ENCODE measurements at places on chromosomes 16 and 17.

DNA sequence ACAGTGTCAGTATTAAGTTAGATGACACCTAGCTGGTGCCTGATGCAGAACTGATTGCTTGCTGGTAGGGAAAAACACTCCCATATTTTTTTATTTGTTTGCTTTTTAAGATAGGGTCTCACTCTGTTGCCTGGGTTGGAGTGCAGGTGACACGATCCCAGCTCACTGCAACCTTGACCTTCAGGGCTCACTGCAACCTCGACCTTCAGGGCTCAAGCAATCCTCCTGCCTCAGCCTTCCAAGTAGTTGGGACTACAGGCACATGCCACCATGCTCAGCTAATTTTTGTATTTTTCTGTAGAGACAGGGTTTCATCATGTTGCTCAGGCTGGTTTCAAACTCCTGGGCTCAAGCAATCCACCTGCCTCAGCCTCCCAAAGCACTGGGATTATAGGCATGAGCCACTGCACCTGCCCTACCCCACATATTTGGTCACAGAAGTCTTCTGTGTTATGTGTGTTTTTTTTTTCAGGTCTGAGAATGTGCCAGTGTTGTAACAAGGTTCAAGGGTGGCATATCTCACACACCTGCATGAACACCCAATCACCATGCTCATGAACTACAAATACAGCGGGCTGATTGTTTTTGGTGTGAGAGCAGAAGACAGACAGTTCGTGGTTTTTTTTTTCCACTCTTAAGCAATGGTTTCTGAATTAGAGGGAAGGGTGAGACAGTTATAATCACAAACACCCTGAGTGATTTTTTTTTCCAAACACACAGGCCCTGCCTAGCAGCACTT, 22.8 kb downstream of the SPAG9 start:
- no peak for DNase-seq

- peak; percentile 44 for DNase-seq
Observed at GRCh38 chr16:67407176-67407787, 9.0 kb downstream of the ZDHHC1 start.

DNA sequence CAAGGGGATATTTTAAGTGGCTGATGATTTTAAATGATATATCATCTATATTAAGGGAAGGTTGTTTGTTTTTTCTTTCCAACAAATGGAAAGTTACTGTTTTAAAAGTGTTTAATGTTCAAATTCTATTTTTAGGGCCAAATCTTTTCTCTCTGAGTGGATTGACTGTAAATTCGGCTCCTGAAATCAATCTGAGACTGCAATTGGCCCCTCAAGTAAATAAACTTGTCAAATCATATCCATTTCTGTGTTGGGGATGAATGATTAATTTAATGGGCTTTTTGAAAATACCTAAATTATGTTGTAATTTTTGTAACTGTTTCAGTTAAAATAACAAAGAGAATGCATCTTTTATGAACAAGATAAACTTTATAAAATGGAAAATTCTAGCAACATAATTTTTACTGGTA, 2.6 kb downstream of the HS3ST3A1 start:
- DNase-seq: no peak

DNA sequence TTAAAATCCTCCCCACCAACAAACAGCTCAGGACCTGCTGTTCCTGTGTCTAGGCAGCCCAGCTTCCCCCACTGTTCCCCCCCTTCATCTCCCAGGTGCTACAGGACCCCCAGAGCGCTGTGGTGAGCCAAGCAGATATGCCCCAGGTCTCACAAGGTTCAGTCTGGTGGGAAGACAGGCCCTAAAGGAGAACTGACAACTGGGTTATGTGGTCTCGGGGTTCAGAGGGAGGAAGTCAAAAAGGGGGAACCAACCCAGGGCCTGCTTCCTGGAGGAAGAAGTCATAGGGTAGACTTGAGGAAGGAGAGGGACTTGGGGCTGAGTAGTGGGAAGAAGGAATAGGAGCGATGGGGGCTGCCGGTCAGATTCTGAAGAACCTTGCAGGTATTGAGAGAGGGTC, 2.6 kb downstream of the RIPOR1 start:
- no peak for DNase-seq

- DNase-seq: no peak
Observed at GRCh38 chr17:50332196-50332595, 13.7 kb upstream of the XYLT2 start.

DNA sequence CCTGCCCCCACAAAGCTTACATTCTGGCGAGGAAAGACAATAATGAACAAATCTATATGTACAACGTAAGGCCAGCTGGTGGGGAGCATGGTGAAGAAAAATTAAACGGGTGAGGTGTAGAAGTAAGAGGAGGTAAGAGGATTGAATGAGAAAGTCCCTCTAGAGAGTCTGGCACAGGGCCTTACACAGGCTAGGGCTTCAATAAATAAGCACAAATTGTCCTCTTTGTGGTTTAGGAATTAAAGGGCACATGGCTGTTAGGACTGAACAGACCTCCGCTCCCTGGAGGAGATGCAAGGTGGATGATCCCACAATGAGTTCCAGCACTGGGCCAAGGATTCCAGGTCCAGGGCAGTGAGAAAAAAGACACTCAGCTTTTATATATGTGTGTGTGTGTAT, 43.1 kb upstream of the HAPSTR1 start:
- peak; percentile 61 for DNase-seq

GRCh38 chr17:18033442-18034099, 5.4 kb downstream of the ATPAF2 start:
- peak; percentile 86 for DNase-seq

Measured in iris pigment epithelial cell (primary cell).